Activated T-helper 9 cell treated with anti-CD3 and anti-CD28 coated beads, Interleukin-2, amount 50 U/mL, for 16 hours (primary cell): ENCODE measurements at places on chromosomes 3 and 15.

GRCh38 chr15:57064033-57064432, 145.6 kb downstream of the TCF12 start:
- no peak for DNase-seq

GRCh38 chr15:89556413-89557262, 18.6 kb upstream of the TICRR start:
- no peak for DNase-seq

DNA sequence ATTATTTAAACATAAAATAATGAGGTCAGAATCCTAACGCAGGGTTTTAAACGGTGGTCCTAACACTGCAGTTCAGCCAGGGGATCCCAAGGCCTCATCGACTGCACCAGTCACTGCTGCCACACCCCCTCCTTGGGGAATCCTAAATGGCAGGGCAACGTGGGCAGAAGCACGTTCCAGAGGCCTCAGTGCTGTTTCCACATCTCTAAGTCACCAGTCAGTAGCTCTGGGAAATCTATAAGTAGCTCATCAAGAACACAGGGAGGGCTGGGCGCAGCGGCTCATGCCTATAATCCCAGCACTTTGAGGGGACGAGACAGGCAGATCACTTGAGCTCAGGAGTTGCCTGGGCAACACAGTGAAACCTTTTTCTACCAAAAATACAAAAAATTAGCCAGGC, 47.5 kb downstream of the PRTG start:
- DNase-seq: no peak

- DNase-seq: no peak
Observed at GRCh38 chr3:124504332-124505059, 225.8 kb upstream of the UMPS start.

DNA sequence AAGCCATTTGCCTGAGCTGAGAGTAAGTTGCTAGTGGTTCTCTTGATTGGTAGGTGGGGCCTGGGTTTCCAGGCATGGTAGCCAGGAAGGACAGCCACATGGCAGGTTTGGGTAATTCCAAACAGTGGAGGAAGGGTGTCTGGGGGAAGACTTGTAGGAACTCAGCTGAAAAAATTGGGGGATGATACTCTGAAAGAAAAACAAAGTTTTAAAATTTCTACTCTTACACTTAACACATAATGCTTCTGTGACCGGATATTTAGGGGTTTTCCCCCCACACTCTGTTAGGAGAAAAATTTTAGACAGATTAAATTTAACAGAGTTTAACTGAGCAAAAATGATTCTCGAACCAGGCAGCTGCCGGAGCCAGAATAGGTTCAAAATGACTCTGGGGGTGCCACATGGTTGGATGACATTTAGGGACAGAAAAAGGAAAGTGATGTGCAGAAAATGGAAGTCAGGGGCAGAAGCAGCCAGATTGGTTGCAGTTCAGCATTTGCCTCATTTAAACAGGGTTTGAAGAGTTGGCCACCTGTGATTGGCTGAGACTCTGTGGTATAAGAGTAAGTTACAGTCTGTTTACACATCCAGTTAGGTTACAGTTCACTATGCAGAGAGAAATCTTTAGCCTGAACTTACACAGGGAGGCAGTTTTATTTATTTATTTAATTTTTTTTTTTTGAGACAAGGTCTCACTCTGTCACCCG, 8.1 kb downstream of the B2M start:
- no peak for DNase-seq

DNA sequence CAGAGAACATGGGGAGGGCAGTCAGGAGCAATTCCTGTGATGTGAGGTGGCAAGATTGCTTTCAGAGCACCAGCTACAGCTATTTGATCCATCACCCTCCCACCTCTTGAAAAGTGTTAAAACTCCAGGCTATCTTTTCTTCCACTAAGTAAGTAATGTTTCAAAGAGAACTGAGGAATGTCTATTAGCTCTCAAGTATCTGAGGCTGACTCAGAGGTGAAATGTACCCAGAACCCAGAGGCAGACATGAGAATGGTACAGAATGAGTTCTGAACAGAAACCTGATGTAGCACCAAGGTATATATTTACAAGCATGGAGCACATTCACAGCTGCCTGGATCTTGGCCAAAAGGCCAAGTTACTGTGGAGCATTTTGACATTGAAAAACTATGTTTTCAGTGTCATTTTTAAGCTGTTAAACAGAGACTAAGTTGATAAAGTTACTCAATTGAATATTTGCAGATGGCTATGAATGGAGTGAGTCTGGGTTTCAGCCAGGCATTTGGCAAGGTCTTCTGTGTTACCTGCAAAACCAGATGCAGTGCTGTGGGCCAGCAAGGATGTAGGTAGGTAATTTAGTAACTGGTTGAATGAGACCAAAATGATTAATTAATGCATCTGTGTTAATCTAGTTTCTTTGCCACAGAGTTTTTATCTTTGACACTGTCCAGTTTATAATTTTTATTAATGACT, 227.7 kb upstream of the CD96 start:
- no peak for DNase-seq

DNA sequence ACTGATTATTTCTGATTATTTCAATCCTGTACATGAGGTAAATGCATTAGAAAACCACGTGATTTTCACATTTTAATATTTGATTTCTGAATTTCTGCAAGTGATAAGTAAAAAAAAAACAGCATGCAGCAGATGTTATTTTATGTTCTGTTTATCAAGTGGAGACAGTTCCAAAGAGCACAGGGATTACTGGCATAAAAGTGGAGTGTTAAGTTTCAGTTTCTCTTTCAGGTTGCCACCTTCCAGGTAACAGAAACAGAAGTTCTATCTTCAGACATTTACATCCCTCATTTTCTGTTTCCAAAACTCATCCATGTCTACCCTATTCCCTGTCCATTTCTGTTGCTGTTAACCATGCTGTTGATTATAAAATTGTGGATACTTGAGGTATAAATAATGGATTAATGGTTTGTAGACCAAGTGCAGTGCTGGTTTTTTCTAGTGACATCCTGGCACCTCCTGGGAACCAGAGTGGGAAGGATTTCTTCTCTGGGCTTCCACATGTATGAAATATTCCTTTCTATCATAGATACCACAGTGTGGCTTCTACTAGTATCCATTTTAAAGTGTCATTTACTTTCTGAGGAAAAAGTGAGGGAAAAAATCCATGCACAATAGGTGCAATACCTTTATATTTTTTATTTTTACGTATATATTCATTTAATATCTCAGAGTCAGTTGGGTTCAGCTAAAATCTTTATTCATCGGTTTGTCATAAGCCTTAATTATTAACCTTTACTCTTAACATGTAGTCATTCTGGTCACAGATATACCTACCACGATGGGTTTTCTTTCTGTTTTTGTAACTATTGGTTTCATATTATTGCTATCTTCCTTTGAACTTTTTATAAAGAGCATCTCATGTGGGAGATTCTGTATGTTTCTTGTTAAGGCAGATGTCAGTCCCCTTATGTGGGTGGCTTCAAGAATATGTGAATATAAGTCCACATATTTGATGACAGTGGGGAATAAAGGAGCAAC, 1010.0 kb downstream of the SQOR start:
- no peak for DNase-seq

- no peak for DNase-seq
Observed at GRCh38 chr3:8780279-8780678, 10.9 kb upstream of the OXTR start.

DNA sequence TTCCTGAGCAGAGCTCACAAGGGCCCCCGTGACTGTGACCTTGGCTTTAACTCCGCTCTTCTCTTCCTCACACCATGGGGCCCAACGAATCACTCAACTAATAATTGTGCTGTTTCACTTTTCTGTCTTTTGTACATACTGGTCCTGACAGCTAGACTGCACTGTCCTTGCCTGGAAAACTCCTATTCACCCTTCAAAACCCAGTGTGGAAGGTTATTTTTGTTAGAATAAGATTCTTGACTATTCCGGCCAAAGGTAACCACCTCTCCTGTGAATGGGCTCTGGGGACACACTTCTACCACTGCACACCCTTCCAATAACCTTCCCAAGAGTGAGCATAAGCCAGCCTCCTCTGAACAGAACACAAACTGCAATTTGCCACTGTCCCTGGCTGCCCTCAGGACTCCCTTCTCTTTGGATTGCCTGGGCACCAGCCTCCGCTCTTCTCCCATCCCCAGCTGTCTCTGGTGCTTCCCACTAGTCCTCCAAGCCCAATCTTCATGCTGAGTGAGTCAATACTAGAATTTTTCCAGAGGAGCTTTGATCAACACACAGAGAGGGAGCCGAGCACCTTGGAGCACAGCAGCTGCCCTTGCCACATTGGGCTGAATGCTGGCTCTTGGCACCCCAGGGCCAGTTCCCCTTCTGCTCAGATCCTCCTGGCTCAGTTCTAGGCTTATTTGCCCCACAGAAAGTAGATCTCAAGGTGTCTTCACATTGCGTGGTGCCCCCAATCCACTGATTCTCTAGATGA, 2.1 kb downstream of the SCN5A start:
- no peak for DNase-seq

GRCh38 chr3:155069729-155070128, 10.4 kb upstream of the MME start:
- DNase-seq: no peak

DNA sequence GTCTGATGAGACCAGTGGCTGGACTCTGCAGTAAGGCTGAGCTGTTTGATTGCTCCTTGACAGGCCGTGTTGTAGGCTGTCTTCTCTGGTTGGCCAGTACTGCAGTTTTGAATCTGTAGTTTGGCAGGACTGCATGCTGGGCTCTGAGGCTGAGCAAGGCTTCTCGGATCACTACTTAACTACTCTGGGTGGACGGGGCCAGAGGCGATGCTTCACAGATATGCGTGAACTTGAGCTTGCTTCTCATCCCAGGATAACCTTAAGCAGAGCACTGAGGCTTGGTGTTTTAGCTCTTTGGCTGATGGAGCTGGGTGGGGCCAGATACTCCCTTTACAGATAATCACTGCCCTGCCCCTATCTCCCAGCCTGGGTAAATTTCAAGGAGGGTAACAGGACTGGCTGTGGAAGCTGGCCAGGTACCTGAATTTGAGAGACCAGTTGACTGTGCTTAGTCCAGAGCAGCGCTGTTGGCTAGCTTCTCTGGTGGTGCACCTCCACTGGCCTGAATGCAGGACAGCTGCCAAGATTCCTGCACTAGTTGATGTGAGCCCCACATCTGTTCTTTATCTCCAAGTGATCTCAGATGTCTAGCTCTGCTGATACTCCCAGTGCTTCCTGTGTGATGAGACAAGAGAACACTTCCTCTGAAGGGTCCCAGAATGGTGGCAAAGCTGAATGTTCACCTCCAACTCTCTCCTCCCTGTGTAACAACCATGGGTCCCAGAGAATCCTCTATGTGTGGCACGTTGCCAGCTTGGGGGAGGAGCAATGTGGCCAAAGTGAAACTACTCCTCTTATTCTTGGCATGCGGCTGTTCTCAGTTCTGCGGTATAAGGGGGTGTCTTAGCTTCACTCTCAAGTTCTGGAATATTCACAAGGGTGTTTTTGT, 37.9 kb downstream of the RPL39L start:
- DNase-seq: peak; percentile 34

GRCh38 chr3:52385157-52385556, 59.7 kb downstream of the SEMA3G start:
- no peak for DNase-seq

DNA sequence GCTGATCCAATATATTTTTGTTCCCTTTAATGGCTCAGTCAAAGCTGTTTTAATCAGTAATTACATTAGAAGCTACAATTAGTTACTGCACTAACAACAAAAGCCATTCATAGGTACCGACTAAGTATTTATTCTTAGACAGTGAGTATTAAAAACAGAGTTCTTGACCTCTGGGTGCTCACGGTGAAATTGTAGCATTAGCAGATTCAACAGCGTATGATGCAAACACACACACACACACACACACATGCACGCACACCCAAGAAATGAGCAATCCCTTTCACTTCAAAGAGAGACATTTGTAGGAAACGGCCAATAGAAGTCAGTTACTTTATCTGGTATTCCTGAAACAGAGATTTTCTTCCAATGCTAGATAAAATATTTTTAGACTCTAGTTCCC, 27.0 kb upstream of the MITF start:
- DNase-seq: no peak

GRCh38 chr3:94083261-94083660, 20.4 kb downstream of the NSUN3 start:
- no peak for DNase-seq

- DNase-seq: no peak
Observed at GRCh38 chr15:101010781-101011180, 91.6 kb downstream of the LRRK1 start.

GRCh38 chr3:158110658-158111018, 749 bp downstream of the RSRC1 start:
- no peak for DNase-seq

DNA sequence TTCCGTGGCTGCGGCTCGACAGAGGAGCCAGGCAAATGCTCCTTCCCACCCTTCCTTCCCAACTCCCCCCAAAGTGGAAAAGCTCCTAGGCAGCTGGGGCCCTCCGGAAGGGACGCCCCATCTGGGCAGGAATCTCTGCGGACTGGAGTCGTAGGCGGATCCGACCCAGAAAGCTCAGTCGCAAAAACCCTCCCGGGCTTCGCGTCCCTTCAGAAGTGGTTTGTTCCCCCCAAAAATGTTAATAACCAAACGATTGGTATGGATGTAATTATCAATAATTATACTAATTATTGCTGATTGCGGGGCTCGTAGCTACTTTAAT, 3.8 kb downstream of the RNU6-1 start:
- DNase-seq: no peak

DNA sequence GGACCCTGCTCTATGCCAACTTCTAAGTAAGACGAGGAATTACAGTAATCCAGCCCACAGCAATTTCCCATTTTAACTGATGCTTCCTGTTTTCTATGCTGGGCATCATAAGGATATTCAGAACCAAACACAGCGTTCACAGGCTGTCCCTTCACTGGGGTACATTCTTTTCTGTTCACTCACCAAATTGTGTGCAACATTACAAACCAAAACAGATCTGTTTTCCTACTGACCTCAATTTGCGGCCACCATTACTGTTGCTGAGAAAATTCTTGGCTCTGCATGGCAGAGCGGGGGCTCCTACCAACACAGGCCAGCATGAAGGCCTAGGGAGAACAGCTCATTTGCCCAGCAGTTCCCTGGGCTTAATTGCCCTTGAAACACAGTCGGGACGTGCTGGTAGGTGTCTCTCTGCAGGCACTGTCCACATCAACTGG, 76.5 kb downstream of the MYO1E start:
- no peak for DNase-seq

DNA sequence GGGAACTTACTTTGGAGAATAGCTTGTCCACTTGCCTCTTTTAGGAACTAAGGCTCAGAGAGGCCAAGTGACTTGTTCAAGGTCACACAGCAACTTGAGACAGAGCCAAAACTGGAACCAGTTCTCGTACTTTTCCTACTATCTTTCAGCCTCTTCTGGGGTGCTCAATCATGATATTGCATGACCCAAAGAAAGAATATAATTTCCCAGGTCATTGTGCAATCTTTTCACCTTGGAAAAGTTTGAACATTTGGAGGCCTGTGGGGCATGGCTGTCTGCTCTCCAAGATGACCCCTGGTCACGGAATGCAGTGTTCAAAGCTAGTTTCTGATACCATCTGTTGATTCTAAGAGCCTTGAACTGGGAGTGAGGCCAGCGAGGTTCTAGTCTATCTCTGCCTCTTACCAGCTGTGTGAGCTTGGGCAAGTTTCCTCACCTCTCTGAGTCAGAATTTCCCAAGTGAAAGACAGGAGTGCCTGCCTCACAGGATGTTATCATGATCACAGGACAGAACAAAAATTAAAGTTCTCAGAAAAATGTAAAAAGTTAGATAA, 89.7 kb downstream of the BDH1 start:
- DNase-seq: no peak

GRCh38 chr3:131546441-131546840, 43.7 kb upstream of the MRPL3 start:
- DNase-seq: no peak
